ENCODE measurements at places on chromosomes 4 and X.

DNA sequence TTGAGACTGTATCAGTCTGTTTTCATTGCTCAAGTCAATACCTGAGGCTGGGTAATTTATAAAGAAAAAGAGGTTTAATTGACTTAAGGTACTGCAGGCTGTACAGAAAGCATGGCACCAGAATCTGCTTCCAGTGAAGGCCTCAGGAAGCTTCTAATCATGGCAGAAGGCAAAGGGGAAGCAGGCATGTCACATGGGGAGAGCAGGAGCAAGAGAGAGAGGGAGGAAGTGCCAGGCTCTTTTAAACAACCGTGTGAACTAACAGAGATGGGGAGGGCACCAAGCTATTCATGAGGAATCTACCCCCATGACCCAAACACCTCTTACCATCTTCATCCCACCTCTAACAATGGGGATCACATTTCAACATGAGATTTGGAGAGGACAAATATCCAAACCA, 7.2 kb upstream of the TMEM131L start:
- DNase-seq, result no peak

DNA sequence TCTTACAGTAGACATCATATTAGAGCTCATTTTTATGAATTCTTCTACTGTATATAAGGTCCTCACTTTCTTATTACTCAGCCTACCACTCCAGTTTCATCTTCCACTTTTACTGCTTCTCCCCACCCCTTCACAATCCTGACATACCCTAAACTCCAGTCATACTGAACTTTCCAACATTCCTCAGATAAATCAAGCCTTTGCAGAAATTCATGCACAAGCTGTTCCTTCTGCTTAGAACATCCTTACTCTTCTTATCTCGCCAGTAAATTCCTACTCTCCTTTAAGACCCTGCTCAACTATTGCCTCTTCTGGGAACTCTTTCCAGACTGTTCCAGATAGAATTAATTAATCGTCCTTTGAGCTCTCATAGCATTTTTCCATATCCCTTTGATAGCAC, 24.8 kb downstream of the RTL9 start:
- peak; percentile 83 for DNase-seq

DNA sequence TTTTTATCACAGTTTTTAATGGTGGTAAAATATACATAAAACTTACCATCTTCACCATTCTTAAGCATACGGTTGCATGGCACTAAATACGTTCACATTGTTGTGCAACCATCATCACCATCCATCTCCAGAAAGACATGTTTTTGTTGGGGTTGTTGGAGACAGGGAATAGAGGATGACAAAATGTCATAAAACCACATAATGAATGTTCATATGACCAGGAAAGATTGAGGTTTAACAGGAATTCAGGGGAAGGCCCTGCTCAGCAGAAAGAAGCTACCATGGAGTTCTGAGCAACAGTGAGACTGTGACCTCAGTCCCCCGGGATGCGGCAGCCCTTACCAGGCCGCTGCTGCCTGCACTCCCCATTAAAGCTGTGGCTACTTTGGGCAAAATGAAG, 63.9 kb upstream of the TRIM2 start:
- DNase-seq, result no peak

DNA sequence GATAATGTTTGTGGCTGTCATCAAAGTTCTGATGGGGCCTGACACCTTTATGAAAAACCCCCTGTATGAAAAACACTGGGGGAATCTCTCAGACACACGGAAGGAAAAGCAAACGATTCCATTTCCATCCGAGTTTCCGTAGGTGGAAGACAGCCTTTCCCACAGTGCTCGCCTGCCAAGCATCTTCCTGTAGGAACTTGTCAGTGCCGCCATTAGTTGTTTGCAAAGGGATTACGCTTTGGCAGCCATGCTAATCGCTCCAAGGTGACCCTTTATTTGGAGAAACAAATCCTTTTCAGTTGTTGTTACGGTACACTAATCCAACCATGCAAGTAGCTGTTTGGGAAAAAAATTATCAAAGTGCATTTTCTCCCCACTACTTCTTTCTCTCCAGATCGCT, 44.4 kb upstream of the STOX2 start:
- DNase-seq, result no peak

GRCh38 chr4:15003401-15003890, 1.2 kb downstream of the CPEB2 start:
- DNase-seq, result peak; percentile 54

- DNase-seq, result no peak
Measured at GRCh38 chrX:127405946-127406345, 586.4 kb downstream of the PRR32 start.

GRCh38 chrX:53093177-53093655, 726 bp upstream of the KANTR start:
- peak; percentile 83 for DNase-seq

Measured in iris pigment epithelial cell (primary cell).